ENCODE measurements at places on chromosomes 12 and 14. TPM values are rescaled to one million over a fixed set of nuclear protein-coding genes. Genes with fewer than 3 reads are reported as not detected.

- no peak overlapping the region for H3K27ac ChIP-seq
- peaks cover 10% of the 10 kb centered on the region for H3K27me3 ChIP-seq
- DNase-seq, result no peak
- H3K4me3 ChIP-seq, result no peak overlapping the region
- H3K4me1 ChIP-seq, result no peaks in the 10 kb centered on the region
Measured at GRCh38 chr14:96055065-96055752, 16.0 kb downstream of the C14orf132 start.

DNA sequence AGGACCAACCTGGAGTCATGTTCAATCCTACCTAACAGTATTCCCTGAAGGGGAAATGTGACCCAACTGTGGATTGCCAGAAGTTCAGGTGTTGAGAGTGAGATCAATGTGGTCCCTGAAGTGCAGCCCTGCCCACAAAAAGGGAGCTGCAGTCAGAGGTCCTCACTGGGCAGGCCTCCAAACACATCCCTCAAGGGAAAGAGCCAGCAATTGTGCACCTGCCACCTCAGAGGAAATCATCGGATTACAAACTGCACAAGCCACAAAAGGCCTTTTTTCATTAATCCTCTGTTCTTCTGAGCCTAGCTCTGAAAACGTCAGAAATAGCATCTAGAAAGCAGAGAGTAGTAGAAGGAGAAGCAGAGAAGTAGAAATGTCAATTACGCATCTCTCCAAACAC is 10.8 kb upstream of the MDM1 start:
- H3K4me3 ChIP-seq, result no peak overlapping the region
- DNase-seq, result no peak
- H3K27ac ChIP-seq, result no peak overlapping the region
- H3K4me1 ChIP-seq, result no peaks in the 10 kb centered on the region
- no peaks in the 10 kb centered on the region for H3K27me3 ChIP-seq
- H3K36me3 ChIP-seq, result no peaks in the 10 kb centered on the region

GRCh38 chr12:58608711-58609110 is 311.6 kb downstream of the LRIG3 start:
- H3K27ac ChIP-seq, result no peak overlapping the region
- no peaks in the 10 kb centered on the region for H3K4me1 ChIP-seq
- H3K36me3 ChIP-seq, result no peaks in the 10 kb centered on the region
- DNase-seq, result no peak
- H3K27me3 ChIP-seq, result no peaks in the 10 kb centered on the region

DNA sequence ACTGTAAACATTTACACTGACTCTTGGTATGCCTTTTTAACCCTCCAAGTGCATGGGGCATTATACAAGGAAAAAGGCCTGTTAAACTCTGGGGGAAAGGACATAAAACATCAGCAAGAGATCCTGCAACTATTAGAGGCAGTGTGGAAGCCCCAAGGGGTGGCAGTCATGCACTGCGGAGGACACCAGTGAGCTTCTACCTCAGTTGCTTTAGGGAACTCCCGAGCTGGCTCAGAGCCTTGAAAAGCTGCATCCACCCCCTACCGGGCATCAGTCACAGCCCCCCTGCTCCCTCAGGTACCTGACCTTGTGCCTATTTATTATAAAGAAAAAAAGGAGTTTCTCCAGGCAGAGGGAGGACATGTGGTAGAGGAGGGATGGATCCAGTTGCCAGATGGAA is 695.6 kb upstream of the LMO3 start:
- H3K4me3 ChIP-seq, result no peak overlapping the region
- no peaks in the 10 kb centered on the region for H3K4me1 ChIP-seq
- no peak for DNase-seq

DNA sequence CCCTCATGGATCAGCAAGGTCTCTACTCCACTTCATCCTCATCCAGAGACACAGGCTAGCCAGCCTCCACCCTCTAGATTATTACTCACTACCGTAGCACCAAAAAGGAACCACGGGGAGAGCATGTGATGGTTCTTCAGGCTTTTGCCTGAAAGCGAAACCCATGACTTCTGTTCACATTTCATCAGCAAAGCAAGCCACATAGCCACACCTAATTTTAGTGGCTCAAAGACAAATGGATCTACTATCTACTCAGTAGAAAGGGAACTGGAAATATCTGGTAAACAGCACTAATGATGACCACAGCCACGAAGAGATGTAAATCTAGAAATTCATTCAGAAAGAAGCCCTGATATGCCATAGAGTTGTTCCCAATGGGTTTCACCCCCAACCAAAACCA is 51.4 kb downstream of the VCPKMT start:
- H3K4me1 ChIP-seq, result peaks cover 7% of the 10 kb centered on the region
- no peak overlapping the region for H3K4me3 ChIP-seq
- no peaks in the 10 kb centered on the region for H3K27me3 ChIP-seq
- DNase-seq, result peak; percentile 38
- no peaks in the 10 kb centered on the region for H3K36me3 ChIP-seq

GRCh38 chr12:54980341-54980740 is 4.2 kb downstream of the TESPA1 start:
- H3K4me1 ChIP-seq, result no peaks in the 10 kb centered on the region
- H3K4me3 ChIP-seq, result no peak overlapping the region
- no peak for DNase-seq
- H3K27ac ChIP-seq, result no peak overlapping the region
- no peaks in the 10 kb centered on the region for H3K36me3 ChIP-seq
- H3K27me3 ChIP-seq, result no peaks in the 10 kb centered on the region

- peak overlapping the region; percentile 36 for H3K27ac ChIP-seq
- no peak overlapping the region for H3K4me3 ChIP-seq
- no peak for DNase-seq
- H3K36me3 ChIP-seq, result no peaks in the 10 kb centered on the region
- H3K4me1 ChIP-seq, result peaks cover 14% of the 10 kb centered on the region
- H3K27me3 ChIP-seq, result no peaks in the 10 kb centered on the region
Measured at GRCh38 chr14:100440758-100441203, 117.6 kb downstream of the SLC25A47 start.

HPD gene
- 2.0 TPM for total RNA-seq

PSEN1 gene
- 49.0 TPM for total RNA-seq

ADGRD1 gene
- total RNA-seq, result 9.2 TPM
